Foreskin keratinocyte (primary cell): ENCODE measurements at places on chromosomes 7 and 10. TPM values are rescaled to one million over a fixed set of nuclear protein-coding genes. Genes with fewer than 3 reads are reported as not detected.
A peak's percentile ranks its signal among the peaks of the same experiment; 100 is the strongest.

GRCh38 chr7:73879977-73880681 lies 19.2 kb downstream of the TMEM270 start:
- no peak for DNase-seq

DNA sequence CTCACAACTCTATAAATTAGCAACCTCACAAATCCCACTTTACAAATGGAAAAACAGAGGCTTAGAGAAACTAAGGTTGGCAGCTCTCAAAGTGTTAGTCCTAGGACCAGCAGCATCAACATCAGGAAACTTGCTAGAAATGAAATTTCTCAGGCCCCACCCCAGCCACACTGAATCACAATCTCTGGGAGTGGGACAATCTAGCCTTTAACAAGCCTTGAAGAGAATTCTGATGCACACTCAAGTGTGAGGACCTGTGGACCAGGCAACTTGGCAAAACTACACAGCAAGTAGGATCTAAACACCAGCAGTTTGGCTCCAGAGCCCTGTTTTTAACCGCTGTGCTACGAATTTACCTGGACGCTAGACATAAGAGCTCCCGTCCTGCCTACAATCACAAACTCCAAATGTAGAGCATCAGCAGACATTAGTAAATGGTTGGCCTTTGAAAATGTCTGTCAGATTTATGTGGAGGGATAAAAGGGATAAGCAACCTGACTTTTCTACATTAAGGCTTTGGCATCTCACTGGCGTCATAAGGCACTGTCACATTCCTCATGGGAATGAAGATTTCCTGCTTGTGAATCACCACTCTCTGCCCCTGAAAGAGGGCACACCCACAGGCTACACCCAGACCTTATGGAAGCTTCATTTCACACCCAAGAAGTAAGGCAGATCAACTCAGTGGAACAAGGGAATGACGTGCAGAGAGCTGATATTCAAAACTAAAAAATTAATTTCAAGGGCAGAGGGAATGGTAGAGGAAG lies 34.5 kb downstream of the PPP1R3C start:
- peak; percentile 94 for DNase-seq

Gene ARPC1A
- polyA plus RNA-seq = 184 and 201 TPM in 2 replicates

DNA sequence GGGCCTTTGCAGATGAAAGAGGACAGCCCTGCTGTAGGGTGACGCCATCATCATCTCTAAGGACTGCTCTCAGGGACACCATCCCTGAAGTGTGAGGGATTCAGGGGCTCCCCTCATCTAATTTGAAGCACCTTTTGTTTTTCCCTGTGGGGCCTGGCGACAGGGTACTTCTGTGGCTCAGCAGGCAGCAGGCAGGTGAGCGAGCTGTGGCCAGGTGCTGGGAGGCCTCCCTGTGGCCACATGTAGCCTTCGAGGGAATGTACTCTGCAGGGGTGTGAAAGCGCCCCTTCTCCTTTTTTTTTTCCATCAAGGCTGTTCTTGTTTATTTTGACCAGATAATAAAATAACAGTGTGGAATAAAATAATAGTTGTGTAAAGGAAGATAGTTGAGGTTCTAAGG lies 118.2 kb upstream of the DPP6 start:
- DNase-seq = no peak

GRCh38 chr10:103840740-103841070 lies 14.7 kb downstream of the SH3PXD2A start:
- DNase-seq = no peak

- no peak for DNase-seq
These were observed 998.1 kb downstream of the LRMDA start for GRCh38 chr10:76429368-76430060.

DNA sequence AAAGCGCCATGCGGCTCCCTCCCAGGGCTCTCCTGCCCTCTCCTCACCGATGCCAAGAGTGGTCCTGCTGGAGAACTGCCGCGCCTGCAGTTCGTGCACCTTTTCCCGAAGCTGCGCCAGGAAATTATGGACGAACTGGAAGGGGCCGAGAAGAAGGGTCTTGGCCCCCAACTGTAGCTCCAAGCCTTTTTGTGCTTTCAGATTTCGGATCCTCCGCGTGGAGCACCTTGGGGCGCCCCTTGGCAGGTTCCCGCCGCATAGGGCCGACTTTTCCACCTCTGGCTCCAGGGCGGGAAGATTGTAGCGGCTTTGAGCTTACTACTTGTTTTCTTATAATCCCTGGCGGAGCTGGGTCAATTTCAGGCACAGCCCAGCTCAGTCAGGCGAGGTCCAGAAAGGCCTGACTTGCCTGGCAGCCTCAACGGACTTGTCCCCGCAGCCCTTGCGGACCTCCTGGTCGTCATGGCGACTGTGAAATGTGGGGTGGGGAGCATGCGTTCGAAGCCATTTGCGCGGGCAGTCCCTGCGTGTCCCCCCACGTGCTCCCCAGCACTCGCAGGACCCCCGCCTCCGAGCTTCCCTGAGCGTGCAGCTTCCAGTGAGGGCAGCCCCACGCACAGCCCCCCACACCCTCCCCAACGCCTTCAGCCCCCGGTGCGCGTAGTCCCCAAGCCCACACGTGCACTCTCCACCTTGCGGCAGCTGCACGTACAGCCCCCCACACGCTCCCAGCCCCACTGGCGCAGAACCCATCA lies 129.9 kb downstream of the KBTBD2 start:
- no peak for DNase-seq

DNA sequence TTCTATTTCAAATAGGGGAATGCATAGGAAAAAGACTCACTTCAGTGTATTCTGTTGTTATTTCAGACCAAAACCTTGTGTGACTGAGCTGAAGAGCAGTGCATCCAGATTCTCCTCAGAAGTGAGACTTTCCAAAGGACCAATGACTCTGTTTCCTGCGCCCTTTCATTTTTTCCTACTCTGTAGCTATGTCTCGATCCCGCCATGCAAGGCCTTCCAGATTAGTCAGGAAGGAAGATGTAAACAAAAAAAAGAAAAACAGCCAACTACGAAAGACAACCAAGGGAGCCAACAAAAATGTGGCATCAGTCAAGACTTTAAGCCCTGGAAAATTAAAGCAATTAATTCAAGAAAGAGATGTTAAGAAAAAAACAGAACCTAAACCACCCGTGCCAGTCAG lies 12.0 kb downstream of the TET1 start:
- no peak for DNase-seq

DNA sequence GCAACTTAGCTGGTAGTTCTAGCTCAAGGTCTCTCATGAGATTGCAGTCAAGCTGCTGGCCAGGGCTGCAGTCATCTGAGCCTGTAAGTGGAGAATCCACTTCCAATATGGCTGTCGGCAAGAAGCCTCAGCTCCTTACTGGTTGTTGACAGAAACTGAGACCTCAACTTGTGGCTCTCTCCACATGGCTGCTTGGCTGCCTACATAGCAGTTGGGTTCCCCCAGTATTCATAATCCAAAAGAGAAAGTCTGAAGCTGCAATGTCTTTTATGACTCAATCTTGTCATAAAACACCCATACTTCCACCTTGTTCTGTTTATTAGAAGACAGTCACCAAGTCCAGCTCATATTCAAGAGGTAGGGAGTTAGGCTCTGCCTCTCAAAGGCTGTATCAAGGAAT lies 334.9 kb upstream of the KMT2E start:
- DNase-seq = no peak

DNA sequence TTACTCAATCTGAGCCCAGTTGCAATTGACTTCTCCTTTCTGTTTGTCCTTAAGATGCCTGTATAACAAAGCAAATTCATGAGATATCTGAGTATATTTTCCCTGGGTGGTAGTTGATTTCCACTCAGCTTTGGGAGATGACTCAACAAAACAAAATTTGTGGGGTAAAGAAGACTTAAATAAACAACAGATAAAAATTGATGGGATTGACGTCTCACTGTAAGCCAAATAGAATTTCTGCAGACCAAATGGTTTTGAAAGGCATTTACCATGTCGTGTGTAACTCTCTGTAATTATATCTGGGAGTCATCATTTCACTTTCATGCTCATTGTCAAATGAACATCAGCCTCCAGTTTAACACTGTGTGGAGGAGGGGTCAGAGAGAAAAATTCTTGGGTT lies 255.4 kb upstream of the MYO3A start:
- DNase-seq = no peak

DNA sequence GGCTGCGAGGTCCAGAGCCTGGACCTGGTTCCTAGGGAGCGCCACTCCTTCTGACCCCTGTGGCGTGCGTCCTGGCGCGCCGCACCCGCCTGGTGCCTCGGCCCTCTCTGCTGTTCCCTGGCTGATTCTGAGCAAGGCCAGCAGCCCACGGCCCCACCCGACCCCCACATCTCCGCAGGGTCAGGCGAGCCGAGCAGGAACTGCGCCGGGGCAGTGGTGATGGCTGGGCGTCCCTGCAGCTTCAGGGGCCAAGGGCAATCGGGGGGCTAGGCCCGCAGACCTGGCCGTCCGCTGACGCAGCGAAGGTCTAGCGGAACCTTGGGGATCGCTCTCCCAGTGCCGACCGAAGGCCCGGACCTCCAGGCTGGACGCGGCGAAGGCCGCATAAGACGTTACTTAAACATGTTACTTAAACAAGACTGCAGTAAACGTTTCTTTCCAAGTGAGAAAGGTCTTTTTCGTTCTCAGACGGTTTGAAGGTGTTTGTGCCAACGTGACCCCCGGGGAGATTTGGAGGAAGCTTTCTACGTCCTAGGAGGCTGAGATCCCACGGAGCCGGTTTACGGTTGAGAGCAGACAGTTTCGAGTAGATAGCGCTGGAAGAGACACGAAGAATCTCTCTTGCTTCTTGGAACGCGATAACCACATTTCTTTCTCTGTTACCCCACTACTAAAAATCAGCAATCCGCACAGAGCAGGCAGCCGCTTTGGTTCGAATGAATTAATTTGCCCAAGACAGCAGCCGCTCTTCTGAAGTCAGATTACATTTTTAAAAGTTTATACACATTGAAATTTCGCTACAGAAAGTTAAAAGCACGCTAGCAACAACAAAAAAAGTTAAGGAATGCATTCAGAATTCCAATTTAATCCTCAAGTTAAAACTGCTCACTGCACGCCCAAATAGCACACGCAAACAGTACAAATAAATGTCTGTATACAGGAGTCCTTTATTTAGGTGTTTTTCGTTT lies 4.9 kb upstream of the NKX2-3 start:
- DNase-seq = no peak

- no peak for DNase-seq
These were observed 33.6 kb downstream of the NKX6-2 start for GRCh38 chr10:132752378-132752777.

- DNase-seq = no peak
These were observed 589 bp downstream of the LSM8 start for GRCh38 chr7:118184565-118184940.

- DNase-seq = peak; percentile 31
These were observed 10.9 kb upstream of the GDF2 start for GRCh38 chr10:47311193-47311931.

Gene TMEM139
- 8.4 and 10.1 TPM in 2 replicates for polyA plus RNA-seq

DNA sequence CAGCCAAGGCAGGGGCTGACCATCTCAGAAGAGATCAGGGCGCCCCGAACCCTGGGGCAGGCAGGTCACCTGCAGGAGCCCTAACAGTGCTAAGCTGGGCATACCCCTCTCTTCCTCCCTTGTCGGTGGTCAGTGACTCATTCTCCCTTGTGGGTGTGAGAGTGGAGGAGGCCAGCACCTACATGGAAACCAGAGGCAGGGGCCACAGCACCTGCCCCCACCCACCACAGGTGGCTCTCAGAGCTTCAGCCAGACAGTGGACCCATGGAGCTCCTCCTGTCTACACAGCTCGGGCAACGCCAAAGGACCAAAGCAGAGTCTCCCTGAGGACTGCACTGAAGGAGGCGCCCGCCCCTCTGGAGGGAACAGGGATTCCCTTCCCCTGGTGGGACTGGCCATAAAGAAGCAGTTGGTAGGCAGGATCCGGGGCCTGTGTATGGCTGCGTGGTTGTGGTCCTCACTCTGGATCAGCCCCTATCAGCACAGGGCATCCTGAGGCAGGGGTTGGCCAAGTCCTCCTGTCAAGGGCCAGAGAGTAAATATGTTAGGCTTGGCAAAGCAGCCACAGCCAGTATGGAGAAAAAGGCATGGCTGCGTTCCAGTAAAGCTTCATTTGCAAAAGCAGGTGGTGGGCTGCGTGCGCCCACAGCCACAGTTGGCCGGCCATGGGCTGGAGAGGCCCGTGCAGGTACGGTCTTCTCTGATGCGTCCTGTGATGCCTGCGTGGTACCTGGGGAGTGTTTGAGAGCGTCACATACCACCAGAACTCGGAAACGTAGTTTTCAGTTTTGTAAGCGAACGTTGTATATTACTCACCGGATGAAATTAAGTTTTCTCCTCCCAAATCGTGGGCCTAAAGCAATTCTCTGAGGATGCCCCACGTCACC lies 198.2 kb downstream of the EBF3 start:
- DNase-seq = no peak

- DNase-seq = no peak
These were observed 62.8 kb upstream of the PRKCQ start for GRCh38 chr10:6642876-6643275.

Gene FOXL3
- polyA plus RNA-seq = not detected in 2 replicates

GRCh38 chr7:130948822-130949221 lies 214.8 kb upstream of the KLF14 start:
- DNase-seq = no peak

Gene GHRHR
- not detected in 2 replicates for polyA plus RNA-seq

Gene C10orf143
- polyA plus RNA-seq = 1.5 and 2.4 TPM in 2 replicates

Gene CALHM3
- not detected in 2 replicates for polyA plus RNA-seq

DNA sequence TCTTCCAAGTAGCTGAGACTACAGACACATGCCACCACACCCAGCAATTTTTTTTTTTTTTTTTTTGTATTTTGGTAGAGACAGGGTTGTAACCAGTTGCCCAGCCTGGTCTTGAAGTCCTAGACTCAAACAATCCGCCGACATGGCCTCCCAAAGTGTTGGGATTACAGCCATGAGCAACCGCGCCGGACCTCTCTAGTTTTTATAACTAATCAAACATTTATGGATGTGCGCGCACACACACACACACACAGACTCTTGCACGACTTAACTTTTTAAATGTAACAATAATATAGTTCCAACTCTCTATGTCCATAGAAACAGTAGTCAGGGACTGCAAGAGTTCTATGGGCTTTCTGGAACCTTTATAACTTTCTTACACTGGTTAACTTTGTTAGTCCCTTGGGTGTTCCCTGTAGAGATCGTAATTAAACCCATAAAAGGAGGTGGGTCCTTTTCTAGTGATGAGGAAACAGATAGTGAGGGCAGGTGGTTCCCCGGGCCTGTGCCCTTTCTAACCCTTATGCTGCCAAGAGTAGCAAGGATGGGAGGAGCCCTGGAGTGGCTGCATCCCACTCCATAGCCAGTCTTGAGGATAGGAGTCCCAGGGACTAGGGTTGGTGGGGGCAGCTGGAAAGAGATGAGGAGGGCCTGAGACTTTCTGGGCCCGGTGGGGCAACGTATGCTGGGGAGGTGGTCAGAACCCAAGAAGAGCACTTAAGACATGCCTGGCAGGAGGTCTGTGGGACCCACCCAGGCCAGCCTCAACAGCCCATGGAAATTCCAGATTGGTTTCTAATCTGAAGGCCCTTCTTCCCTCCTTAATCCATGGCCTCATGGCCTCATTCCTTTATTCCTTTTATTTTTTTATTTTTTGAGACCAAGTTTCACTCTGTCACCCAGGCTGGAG lies 8.6 kb downstream of the MARVELD1 start:
- no peak for DNase-seq

- peak; percentile 93 for DNase-seq
These were observed 471.9 kb upstream of the PODXL start for GRCh38 chr7:132028144-132028920.

GRCh38 chr10:5553400-5554170 lies 28.8 kb downstream of the CALML3 start:
- DNase-seq = no peak

- DNase-seq = no peak
These were observed 47.2 kb upstream of the CCDC3 start for GRCh38 chr10:13048762-13049161.

- DNase-seq = no peak
These were observed 109.4 kb downstream of the SUGCT start for GRCh38 chr7:40244226-40244625.
